Spinal cord (tissue), 10 donors: ENCODE measurements at places on chromosomes 11 and 22.
A peak's percentile ranks its signal among the peaks of the same experiment; 100 is the strongest.

- DNase-seq = peak; percentile 91
- H3K27ac ChIP-seq = peak within 1 kb of the TSS; percentile 98
- peaks cover 12% of the 10 kb centered on the region for H3K4me1 ChIP-seq
These were observed at the start of gene YAP1 for GRCh38 chr11:102109896-102110760. TSS of gene YAP1 (plus strand) at chr11:102110447. CDS start at chr11:102110849, 402 bp downstream.

- H3K27ac ChIP-seq = no peak overlapping the region
- H3K4me1 ChIP-seq = peaks cover 27% of the 10 kb centered on the region
- H3K4me3 ChIP-seq = no peak overlapping the region
- DNase-seq = no peak
- no peaks in the 10 kb centered on the region for H3K36me3 ChIP-seq
These were observed 47.5 kb downstream of the SC5D start for GRCh38 chr11:121340032-121340580.

- no peak overlapping the region for H3K27ac ChIP-seq
- no peak overlapping the region for H3K4me3 ChIP-seq
- peak; percentile 40 for DNase-seq
- no peaks in the 10 kb centered on the region for H3K4me1 ChIP-seq
These were observed 75.0 kb downstream of the JRKL start for GRCh38 chr11:96464700-96465307.

DNA sequence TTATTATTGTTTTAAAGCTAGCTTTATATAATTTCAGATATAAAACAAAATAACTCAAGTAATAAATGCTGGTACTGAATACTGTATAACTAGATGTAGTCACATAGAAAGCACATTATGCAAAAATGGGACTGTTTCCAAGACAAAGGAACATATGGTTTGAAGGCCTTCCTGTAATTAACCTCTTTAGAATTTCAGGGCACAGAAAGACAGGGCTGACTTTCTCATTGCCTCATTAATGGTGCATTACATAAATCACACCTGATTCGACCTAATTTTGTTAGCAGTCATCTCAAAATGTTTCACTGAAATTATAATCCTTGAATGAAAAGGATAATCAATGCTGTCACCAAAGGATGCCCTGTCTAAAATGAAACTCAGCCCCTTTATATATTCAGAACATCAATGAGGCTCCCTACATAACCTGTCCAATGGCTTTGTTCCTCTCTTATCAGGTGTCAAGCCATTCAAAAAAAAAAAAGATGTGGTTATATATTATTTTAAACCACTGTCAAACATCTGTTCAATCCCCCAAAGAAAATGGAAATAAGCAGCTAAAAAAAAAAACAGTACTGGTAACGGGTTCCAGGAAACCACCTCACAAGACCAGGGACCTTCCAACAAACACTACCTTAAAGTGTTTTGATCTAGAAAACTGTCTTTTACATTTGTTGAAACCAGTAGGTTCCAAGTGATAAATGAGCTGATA, 77.4 kb downstream of the FAM168A start:
- H3K27me3 ChIP-seq = no peaks in the 10 kb centered on the region
- H3K4me3 ChIP-seq = no peak overlapping the region
- H3K4me1 ChIP-seq = no peaks in the 10 kb centered on the region

- H3K27me3 ChIP-seq = no peaks in the 10 kb centered on the region
- no peak overlapping the region for H3K4me3 ChIP-seq
- no peak for DNase-seq
- H3K36me3 ChIP-seq = no peaks in the 10 kb centered on the region
- no peak overlapping the region for H3K27ac ChIP-seq
- H3K4me1 ChIP-seq = no peaks in the 10 kb centered on the region
These were observed 37.5 kb downstream of the SYN3 start for GRCh38 chr22:33020721-33021120.

GRCh38 chr11:24637520-24637919, 140.7 kb downstream of the LUZP2 start:
- no peak overlapping the region for H3K4me3 ChIP-seq
- no peaks in the 10 kb centered on the region for H3K4me1 ChIP-seq
- H3K27ac ChIP-seq = no peak overlapping the region
- no peaks in the 10 kb centered on the region for H3K36me3 ChIP-seq
- no peaks in the 10 kb centered on the region for H3K27me3 ChIP-seq
- no peak for DNase-seq

- H3K27me3 ChIP-seq = no peaks in the 10 kb centered on the region
- H3K36me3 ChIP-seq = peaks cover 36% of the 10 kb centered on the region
- H3K4me1 ChIP-seq = peaks cover 8% of the 10 kb centered on the region
- H3K27ac ChIP-seq = no peak overlapping the region
These were observed 36.9 kb downstream of the DGCR2 start for GRCh38 chr22:19085233-19085718.

GRCh38 chr22:31451709-31452571, 37.7 kb downstream of the EIF4ENIF1 start:
- no peak overlapping the region for H3K4me3 ChIP-seq
- H3K36me3 ChIP-seq = peaks cover 36% of the 10 kb centered on the region
- H3K27ac ChIP-seq = no peak overlapping the region
- no peaks in the 10 kb centered on the region for H3K4me1 ChIP-seq
- no peak for DNase-seq

- H3K27ac ChIP-seq = no peak overlapping the region
- H3K4me1 ChIP-seq = peaks cover 33% of the 10 kb centered on the region
- H3K36me3 ChIP-seq = peaks cover 68% of the 10 kb centered on the region
- no peaks in the 10 kb centered on the region for H3K27me3 ChIP-seq
- no peak for DNase-seq
These were observed 13.8 kb downstream of the CARS1 start for GRCh38 chr11:3043315-3043871.

DNA sequence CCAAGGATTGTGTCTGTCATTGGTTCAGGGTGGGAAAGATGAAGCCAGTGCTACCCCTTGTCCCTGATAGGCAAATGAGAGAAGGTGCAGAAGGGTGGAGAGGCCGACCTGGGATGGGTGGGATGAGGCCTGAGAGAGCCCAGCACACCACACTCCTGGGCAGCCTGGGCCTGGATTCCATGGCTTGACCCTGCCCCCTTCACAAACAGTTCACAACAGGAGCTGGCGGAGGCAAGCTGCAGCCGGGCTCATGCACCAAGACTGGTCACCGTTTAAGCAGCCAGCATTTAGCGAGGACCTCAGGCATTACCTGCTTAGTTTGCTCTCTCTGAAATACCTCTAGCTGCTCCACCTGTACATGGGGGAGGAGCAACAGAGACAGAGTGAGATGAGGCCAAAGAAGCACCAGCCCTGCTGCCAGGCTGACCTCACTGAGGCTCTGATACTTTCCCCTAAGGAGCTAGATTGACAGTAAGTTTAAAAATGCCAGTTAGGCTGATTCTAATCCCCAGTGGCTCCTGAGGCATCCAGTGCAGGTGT, 13.5 kb downstream of the IL18BP start:
- H3K4me3 ChIP-seq = no peak overlapping the region
- no peak overlapping the region for H3K27ac ChIP-seq
- H3K4me1 ChIP-seq = peaks cover 39% of the 10 kb centered on the region
- no peaks in the 10 kb centered on the region for H3K27me3 ChIP-seq
- H3K36me3 ChIP-seq = peaks cover 98% of the 10 kb centered on the region
- no peak for DNase-seq

DNA sequence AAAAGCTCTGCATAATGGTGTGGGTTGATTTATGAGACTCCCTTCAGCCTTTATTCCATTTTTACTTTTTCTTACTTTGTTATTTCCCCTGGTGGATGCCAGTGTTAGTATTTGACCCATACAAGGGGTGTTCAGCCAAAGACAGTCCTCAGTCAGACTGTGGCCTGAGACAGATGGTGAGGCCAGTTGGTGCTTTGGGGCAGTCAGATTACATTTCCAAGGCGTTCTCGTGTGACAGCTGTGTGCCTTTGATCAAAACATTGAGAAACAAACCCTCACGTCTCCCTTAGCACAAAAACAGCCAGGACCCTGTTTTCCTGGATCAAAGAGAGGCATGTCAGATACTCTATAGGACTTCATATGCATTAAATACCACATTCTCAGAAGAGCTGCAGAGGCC, 31.3 kb upstream of the SLN start:
- DNase-seq = no peak
- no peaks in the 10 kb centered on the region for H3K27me3 ChIP-seq
- H3K36me3 ChIP-seq = no peaks in the 10 kb centered on the region
- no peak overlapping the region for H3K4me3 ChIP-seq
- no peak overlapping the region for H3K27ac ChIP-seq

- no peaks in the 10 kb centered on the region for H3K36me3 ChIP-seq
- H3K27me3 ChIP-seq = no peaks in the 10 kb centered on the region
- no peak overlapping the region for H3K27ac ChIP-seq
- no peak overlapping the region for H3K4me3 ChIP-seq
- H3K4me1 ChIP-seq = peaks cover 9% of the 10 kb centered on the region
These were observed 17.1 kb upstream of the CSRP3 start for GRCh38 chr11:19218786-19219460.

DNA sequence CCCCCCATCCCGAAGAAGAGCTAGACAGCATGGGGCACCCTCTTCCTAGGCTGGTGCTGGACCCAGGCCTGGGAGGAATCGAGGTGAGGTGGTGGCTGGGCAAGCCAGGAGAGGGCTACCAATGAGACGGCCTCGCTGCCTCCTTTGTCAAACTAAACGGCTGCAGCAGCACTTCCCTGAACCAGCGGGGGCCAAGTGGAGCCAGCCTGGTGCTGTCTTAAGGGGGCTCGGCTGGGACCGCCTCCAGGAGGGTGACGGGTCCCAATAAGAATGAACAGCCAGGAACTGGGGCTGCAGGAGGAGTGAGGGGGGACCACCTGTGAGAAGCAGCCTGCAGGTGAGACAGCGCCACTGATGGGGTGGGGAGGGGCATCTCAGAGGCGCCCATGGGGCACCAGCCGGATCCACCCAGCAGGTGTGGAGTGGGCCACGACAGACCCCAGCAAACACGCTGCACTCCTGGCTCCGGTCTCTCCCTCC, 17.1 kb downstream of the IFT27 start:
- no peak overlapping the region for H3K27ac ChIP-seq
- peaks cover 23% of the 10 kb centered on the region for H3K4me1 ChIP-seq
- peaks cover 33% of the 10 kb centered on the region for H3K36me3 ChIP-seq

DNA sequence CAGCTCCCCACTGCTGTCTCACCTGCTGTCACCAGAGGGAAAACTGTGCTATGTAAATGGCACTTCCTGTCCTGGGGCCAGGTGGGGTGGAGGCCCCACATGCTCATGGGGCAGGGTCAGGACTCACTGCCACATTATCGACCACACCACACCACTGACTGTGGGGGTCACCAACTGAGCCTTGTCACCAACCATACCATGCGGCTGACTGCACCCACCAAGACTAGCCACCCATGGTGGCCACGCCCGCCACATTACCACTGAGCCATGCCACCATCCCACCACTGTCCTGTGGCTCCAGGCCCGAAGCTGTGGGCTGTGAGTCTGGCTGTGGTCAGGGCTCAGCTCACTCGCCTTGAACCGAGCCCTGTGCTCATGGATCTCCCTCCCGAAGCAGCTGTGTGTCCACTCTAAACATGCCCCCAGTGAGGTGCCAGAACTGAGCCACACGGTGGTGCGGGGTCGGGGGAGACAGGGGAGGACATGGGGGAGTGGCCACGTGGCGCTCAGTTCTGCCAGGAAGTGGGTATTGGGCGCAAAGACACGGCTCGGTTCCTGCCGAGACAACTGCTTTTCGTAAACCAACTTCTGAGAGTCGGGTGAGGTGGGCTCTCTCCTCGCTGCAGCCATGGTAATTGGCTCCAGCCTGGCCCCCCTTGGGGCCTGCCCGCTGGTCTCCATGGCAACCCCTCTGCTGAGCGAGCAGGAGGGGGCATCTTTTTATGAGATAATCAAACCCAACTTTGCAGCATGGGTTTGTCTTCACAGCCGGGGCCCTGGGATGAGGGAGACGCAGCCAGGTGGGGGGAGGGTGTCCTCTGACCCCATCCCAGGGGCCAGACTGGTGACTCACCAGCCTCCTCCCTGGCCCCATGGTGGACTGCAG, 23.2 kb downstream of the RTN4R start:
- H3K27ac ChIP-seq = no peak overlapping the region
- H3K36me3 ChIP-seq = peaks cover 52% of the 10 kb centered on the region
- H3K27me3 ChIP-seq = no peaks in the 10 kb centered on the region
- H3K4me1 ChIP-seq = peaks cover 98% of the 10 kb centered on the region

DNA sequence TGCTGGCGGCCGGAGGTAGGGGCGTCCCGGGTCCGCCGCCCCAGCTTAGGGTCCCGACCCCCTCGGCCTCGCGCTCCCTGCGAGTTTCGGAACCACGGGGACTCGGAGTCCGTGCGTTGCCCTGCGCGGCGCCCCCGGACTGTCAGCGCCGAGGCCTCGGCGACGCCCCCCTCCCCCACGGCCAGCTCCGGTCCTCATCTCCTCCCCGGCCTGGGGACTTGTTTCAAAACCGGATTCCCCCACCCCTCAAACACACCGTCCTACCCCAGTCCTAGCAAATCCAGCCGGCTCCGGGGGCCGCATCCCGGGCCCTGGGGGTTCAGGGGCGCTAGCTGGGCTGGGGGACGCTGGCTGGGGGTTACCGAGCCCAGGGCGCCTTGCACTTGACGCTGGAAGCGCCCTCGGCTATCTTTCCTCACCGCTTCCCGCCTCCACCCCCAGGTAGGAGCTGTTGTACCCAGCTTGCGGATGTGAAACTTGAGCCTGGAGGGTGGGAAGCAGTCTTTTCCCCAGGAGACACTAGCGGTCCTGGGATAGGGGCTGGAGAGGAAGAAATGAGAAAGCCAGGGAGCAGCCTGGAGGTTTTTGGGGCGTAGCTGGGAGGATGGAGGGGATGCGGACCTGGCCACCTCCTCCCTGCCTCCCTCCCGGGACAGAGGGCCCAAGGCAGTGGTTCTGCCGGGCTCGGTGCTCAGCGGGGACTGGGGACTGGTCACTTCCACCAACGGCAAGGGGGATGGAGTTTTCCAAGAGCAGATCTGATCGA, 550 bp downstream of the FBLN1 start:
- peaks cover 3% of the 10 kb centered on the region for H3K27me3 ChIP-seq
- peak overlapping the region; percentile 57 for H3K4me3 ChIP-seq
- peaks cover 39% of the 10 kb centered on the region for H3K4me1 ChIP-seq
- no peak for DNase-seq
- no peaks in the 10 kb centered on the region for H3K36me3 ChIP-seq

GRCh38 chr11:20058749-20059458, 101.4 kb downstream of the DBX1 start:
- H3K4me3 ChIP-seq = no peak overlapping the region
- no peak for DNase-seq
- no peaks in the 10 kb centered on the region for H3K27me3 ChIP-seq

DNA sequence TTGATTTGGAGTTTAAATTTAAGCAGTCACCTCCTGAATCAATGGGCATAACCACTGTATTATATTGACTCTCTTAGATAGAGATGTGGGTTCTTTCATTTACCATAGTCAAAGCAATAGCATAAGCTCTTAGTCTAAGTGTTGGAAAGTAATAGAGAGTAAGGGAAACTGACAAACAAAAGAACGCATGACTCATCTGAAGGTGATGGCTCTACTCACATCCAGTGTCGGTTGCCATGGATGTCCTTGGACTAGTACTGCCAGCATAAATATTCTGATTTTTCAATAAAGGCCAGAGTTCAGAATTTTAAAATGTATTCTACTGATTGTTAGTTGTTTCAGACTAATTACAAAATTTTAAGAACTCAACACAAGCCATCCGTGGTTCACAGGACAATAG, 444.9 kb upstream of the DDI1 start:
- DNase-seq = no peak
- no peak overlapping the region for H3K27ac ChIP-seq
- H3K4me3 ChIP-seq = no peak overlapping the region
- no peaks in the 10 kb centered on the region for H3K4me1 ChIP-seq
